Mesothelial cell of epicardium (in vitro differentiated cells): ENCODE measurements at places on chromosomes 6 and 20. TPM values are rescaled to one million over a fixed set of nuclear protein-coding genes. Genes with fewer than 3 reads are reported as not detected.

The RNF39 gene
- total RNA-seq, result not detected in 3 replicates

- H3K27me3 ChIP-seq, result no peaks in the 10 kb centered on the region
- peaks cover 12% of the 10 kb centered on the region for H3K4me1 ChIP-seq
- H3K27ac ChIP-seq, result no peak overlapping the region
- H3K4me3 ChIP-seq, result no peak overlapping the region
- no peaks in the 10 kb centered on the region for H3K36me3 ChIP-seq
Measured at GRCh38 chr6:154276810-154277628, 79.6 kb downstream of the IPCEF1 start.

DNA sequence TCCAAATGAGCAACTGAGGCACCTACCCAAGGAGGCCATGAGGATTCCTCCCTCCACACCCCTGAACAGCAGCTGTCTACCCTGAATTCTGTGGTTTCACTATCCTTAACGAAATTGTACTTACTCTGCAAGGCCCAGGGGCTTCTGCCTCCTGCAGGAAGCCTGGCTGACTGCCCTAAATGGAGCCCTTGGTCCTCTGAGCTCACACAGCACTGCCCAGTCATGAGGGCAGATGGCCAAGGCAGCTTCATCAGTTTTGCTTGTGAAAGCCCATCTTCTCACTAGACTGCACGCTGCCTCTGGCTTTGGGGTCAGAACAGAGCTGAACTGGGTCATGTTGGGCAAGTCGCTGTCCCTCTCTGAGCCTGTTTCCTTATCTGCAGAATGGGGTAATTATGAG, 26.4 kb upstream of the SIRPA start:
- peaks cover 24% of the 10 kb centered on the region for H3K27me3 ChIP-seq
- H3K27ac ChIP-seq, result no peak overlapping the region
- DNase-seq, result no peak
- H3K4me1 ChIP-seq, result no peaks in the 10 kb centered on the region
- H3K4me3 ChIP-seq, result no peak overlapping the region

The PRPH2 gene
- total RNA-seq, result 0.11 to 0.16 TPM (median 0.11 TPM) in 3 replicates

DNA sequence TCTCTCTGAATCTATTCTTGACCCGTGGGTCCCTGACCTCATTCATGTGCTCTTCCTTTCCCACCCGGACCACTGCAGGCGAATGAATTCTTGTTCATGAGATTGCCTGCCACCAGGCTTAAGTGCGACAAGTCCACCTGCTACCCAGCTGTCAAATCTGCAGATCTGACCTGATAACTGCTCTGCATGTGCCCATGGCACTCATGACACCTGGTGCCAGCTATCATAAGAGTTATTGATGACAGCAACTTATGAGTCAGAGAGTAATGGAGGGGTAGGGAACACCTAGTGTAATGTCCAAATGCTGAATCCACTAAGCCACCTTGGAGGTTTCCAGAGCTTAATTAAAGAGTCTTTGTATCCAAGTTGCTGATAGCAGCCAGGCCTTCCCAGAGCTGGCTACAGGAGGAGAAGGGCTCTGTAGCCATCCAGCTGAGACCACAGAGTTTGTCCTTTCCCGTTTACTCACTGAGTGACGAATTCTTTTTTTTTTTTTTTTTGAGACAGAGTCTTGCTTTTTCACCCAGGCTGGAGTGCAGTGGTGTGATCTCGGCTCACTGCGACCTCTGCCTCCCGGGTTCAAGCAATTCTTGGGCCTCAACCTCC, 17.4 kb downstream of the SHLD1 start:
- no peak for DNase-seq
- no peak overlapping the region for H3K27ac ChIP-seq
- peaks cover 5% of the 10 kb centered on the region for H3K4me1 ChIP-seq
- H3K36me3 ChIP-seq, result peaks cover 8% of the 10 kb centered on the region
- H3K27me3 ChIP-seq, result no peaks in the 10 kb centered on the region
- no peak overlapping the region for H3K4me3 ChIP-seq

The NTSR1 gene
- total RNA-seq, result 0.36 to 0.71 TPM (median 0.54 TPM) in 3 replicates

GRCh38 chr6:46490425-46491200, 636 bp downstream of the RCAN2 start:
- H3K4me1 ChIP-seq, result peaks cover 12% of the 10 kb centered on the region
- H3K4me3 ChIP-seq, result peak overlapping the region; percentile 55
- peaks cover 81% of the 10 kb centered on the region for H3K27me3 ChIP-seq
- no peaks in the 10 kb centered on the region for H3K36me3 ChIP-seq
- peak; percentile 24 for DNase-seq

DNA sequence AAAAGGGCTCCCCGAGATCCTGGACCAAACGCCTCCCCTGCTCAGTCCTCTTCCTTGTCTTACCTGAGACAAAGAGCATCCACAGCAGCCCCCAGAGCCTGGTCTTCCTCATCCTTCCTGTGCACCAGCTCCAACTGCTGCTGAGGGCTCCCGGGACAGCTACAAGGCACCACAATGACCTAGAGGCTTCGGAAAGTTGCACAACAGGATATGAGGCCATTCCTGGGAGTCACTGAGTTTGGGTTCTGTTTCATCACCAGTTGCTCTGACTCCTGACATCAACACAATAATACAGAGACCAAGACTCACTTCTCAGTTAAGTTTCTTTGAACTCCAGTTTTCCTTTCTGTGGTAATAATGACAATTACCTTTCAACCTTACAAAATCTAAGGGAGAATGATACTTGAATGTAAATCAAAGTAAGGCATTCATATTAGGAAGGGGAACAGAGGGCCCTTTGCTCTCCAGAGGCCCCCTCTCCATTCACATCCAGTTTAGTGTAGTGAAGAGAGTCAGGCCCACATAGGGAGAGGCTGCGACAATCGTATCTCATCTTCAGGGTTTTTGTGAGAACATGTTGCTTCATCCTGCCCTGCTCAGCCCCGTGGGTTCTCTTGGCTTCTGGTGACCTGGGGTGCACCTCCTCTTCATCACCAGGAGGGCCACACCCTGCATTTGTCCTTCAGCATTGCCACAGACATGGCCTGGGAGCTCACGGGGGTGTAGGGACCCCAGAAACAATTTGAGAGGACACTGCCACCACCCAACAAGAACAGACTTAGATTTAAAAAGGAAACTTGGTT, at the start of gene TREM1:
Gene TREM1, minus strand, starts transcription at position 139 of the 803 bp plus-strand sequence. Its CDS starts 27 bp downstream, at position 112.
- H3K36me3 ChIP-seq, result no peaks in the 10 kb centered on the region
- H3K27ac ChIP-seq, result no peak within 1 kb of the TSS
- no peak for DNase-seq

The TRIM10 gene
- total RNA-seq, result not detected in 3 replicates

DNA sequence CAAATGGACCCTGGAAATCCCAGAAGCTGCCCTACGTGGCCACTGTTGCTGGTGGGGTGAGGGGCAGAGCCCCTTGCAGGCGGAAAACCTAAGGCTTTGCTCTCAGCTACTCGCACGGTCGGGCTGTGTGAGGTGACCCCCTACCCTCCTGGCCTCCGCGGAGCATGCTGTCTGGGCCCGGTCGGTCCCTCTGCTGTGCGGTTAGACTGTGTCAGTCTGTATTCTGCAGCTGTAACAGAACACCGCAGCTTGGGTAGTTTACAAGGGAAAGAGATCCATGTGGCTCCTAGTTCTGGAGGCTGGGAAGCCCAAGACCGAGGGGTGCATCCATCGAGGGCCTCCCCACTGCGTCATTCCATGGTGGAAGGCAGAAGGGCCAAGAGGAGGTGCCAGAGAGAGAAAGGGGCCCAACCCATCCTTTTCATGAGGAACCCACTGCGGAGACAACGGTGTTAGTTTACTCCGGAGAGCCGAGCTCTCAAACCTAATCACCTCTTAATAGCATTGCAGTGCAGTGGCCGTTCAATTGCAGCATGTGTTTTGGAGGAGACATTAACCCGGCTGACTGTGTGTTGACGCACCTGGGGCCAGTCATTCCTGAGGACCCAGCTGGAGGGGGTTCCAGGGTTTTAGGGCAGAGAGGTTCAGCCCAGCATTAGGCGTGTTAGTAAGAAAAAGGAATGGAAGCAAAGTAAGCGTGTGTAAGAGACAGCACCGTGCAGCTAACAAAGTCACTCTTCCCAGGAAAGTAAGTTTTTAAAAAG, 18.3 kb downstream of the COL9A3 start:
- no peaks in the 10 kb centered on the region for H3K27me3 ChIP-seq
- no peak for DNase-seq
- H3K36me3 ChIP-seq, result peaks cover 36% of the 10 kb centered on the region
- peak overlapping the region; percentile 47 for H3K27ac ChIP-seq

GRCh38 chr6:111484633-111484930, 1.6 kb upstream of the REV3L start:
- no peaks in the 10 kb centered on the region for H3K27me3 ChIP-seq
- peaks cover 28% of the 10 kb centered on the region for H3K4me1 ChIP-seq
- peak overlapping the region; percentile 99 for H3K27ac ChIP-seq

The OR12D2 gene
- total RNA-seq, result not detected in 3 replicates
